ENCODE measurements at places on chromosomes 5 and 9. TPM values are rescaled to one million over a fixed set of nuclear protein-coding genes. Genes with fewer than 3 reads are reported as not detected.

FOXD4L6 gene
- not detected for total RNA-seq

TRIM32 gene
- 22.7 TPM for total RNA-seq

FAM221B gene
- not detected for total RNA-seq

HARS1 gene
- total RNA-seq = 78.1 TPM

LEAP2 gene
- total RNA-seq = 0.56 TPM

PHF24 gene
- 0.21 TPM for total RNA-seq

CLIC3 gene
- 3.3 TPM for total RNA-seq

TAF11L10 gene
- not detected for total RNA-seq

ACOT12 gene
- total RNA-seq = not detected

CDC20B gene
- total RNA-seq = not detected

NDST1 gene
- total RNA-seq = 60.8 TPM

IFNB1 gene
- total RNA-seq = 0.23 TPM

TAF11L11 gene
- 0.38 TPM for total RNA-seq

ZNF169 gene
- total RNA-seq = 1.6 TPM

Data from A549 treated with RU486 at 1 μM for 4 hours (cell line).